ENCODE measurements at places on chromosomes 2 and 18. TPM values are rescaled to one million over a fixed set of nuclear protein-coding genes. Genes with fewer than 3 reads are reported as not detected.

GRCh38 chr2:234403074-234403473, 93.8 kb downstream of the ARL4C start:
- no peak for DNase-seq

EVX2 gene
- total RNA-seq = not detected

DNA sequence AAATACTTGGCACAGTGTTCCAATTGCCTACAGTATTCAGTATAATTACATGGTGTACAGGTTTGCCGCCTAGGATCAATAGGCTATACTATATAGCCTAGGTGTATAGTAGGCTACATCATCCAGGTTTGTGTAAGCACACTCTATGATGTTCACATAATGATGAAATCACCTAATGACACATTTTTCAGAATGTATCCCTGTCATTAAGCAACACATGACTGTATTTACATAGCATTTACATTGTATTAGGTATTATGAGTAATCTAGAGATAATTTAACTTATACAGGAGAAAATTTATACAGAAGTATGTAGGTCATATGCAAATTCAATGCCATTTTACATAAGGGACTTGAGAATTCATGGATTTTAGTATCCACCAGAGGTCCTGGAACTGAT, 35.4 kb downstream of the SCN7A start:
- DNase-seq = no peak

ATRAID gene
- total RNA-seq = 106 TPM

DNA sequence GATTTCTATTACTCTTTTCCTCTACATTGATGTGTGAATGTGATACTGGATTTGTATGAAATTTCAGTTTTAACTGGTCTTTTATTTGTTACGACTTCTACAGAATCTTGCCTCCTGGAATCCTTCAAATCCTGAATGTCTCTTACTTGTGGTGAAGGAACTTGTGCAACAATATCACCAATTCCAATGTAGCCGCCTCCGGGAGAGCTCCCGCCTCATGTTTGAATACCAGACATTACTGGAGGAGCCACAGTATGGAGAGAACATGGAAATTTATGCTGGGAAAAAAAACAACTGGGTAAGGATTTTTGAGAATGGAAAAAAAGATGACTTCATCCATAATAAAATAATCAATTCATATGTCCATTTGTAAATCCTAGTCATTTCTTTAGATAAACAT, 134.6 kb downstream of the BABAM2 start:
- no peak for DNase-seq

CD8B2 gene
- total RNA-seq = not detected

KCNJ3 gene
- not detected for total RNA-seq

GRCh38 chr18:1018181-1018681, 113.6 kb downstream of the ADCYAP1 start:
- DNase-seq = no peak

DNA sequence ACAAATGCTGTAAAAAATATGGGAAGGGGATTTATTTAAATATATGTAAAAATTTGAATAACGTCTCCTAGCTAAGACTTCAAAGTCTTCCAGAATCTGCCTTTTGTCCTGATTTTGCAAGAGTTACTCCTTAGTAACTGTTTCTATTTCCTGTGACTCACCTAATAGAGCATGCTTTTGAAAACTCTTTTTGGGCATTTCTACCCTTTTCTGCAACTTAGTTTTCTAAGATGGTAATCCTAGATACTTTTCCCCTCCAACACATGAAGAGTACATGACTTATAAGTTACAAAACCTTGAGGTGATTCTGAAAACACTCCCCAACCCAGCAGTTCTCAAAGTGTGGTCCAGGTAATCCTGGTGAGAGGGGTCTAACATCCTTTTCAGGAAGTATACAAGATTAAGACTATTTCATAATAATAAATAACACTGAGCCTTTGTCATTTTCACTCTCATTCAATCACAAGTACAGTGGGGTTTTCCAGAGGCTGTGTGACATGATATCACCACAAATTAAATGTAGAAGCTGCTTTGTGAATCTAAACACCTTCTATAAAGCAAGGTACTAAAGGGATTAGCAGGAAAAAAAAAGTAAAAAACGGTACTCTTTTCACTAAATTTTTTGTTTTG, 31.9 kb downstream of the PPP4R3B start:
- DNase-seq = peak; percentile 22

DNA sequence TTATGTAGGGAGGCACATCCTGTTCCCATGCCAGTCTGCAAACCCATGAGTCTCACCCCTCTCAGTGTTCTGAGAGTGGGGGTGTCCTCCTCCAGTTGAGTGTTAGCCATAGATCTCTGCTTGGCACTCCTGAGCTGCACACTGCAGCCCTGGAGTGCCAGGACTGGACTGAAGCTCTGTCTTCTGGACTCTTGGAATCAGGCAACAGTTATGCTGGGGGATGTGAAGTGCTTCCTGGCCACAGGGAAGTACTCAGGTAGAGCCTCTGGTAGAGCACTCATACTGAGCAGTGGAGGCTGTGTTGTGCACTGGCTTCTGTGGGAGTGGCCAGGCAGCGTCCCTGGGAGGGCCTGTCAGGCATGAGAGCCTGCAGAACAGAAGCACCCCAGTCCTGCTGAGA, 43.0 kb downstream of the SERPINB7 start:
- no peak for DNase-seq

DNA sequence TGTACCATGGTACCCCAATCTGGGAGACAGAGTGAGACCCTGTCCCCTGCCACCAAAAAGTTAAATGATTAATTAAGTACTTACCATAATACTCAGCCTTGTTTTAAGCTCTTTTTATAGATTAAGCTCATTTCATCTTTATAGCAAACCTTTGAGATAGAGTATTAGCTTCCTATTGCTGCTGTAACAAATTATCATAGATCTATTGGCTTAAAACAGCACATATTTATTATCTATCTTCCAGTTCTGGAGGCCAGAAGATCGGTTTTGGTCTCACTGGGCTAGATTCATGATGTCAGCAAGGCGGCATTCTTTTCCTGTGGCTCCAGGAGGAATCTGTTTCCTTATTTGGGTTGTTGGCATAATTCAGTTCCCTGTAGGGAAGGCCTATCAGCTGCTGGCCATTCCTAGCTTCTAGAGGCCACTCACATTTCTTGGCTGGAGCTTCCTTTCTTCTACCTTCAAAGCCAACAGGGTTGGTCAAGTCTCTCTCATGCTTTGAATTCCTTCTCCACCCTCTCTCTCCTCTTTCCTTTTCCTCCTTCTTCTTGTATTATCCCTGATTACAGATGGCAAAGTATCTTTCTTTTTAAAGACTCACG, 13.7 kb upstream of the GREB1 start:
- no peak for DNase-seq

- DNase-seq = no peak
Observed at GRCh38 chr2:23568211-23568610, 183.2 kb downstream of the KLHL29 start.

GRCh38 chr2:148255929-148256328, 235.0 kb downstream of the MBD5 start:
- DNase-seq = no peak

GRCh38 chr2:235594041-235594440, 100.2 kb downstream of the AGAP1 start:
- peak; percentile 64 for DNase-seq

- DNase-seq = peak; percentile 87
Observed at GRCh38 chr2:71492112-71492511, 38.8 kb downstream of the DYSF start.

DNA sequence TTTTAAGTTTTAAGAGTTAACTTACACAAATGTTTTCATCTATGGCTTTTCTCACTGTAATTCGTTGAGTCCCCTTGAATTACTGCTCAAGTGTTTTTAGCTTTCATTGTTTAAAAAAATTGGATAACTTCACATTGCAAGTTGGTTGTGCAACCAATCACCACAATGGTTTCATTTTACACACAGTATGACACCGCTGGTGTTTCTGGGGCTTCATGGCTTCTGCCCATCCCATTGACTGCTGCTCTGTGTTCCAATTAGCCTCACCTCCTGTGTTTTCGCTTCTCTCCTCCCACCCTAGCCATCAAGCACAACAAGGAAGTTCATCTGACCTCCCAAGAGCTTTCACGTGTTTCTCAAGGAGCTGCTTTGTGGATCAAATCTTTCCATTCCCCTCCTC, 199.1 kb upstream of the CHAC2 start:
- DNase-seq = no peak

DNA sequence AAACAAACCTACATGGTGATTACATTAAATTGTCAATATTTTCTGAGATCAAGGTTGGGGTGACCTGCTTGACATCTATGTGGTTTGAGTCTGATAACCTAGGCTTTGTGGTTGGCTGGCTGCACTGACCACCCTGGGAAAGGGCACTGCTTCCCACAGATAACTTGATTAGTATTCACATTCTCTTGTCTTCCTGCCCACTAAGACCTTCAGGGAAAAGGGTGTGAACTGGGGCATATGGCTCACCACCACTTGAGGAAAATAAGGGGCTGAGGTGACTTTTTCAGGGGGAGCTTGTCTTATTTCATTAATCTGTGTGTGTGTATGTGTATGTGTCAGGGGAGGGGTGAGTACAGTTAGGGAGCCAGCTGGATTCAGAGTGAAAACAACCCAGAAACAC, 1.5 kb downstream of the SMYD1 start:
- no peak for DNase-seq

GRCh38 chr2:67792681-67793091, 270.1 kb downstream of the C1D start:
- DNase-seq = no peak

DNA sequence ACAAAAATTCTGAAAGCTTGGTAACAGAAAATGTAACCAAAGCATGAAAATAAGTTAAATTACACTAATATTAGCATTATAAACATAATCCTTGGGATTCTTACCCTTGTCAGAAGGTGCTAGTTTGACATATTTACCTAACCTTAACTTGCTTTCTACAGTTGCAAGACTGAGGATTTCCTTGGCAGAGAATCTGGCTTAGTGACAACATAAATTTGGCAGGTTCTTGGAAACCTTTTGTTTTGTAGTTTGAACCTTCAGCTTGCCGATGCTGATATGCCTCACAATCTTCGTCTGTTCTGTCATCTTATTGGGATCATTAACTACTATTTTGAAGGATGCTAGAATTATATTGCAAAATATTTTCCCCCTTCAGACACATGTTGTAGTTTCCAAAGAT, 3.4 kb downstream of the XIRP2 start:
- no peak for DNase-seq

- no peak for DNase-seq
Observed at GRCh38 chr2:208255557-208256106, 761 bp upstream of the IDH1 start.

- DNase-seq = no peak
Observed at GRCh38 chr18:43465483-43465882, 188.2 kb upstream of the SYT4 start.

SLC4A5 gene
- 0.18 TPM for total RNA-seq

NCKAP5 gene
- 9.9 TPM for total RNA-seq

GRCh38 chr18:48445540-48445939, 36.4 kb upstream of the ZBTB7C start:
- DNase-seq = peak; percentile 22

- DNase-seq = no peak
Observed at GRCh38 chr2:118190474-118190873, 102.2 kb downstream of the INSIG2 start.

DNA sequence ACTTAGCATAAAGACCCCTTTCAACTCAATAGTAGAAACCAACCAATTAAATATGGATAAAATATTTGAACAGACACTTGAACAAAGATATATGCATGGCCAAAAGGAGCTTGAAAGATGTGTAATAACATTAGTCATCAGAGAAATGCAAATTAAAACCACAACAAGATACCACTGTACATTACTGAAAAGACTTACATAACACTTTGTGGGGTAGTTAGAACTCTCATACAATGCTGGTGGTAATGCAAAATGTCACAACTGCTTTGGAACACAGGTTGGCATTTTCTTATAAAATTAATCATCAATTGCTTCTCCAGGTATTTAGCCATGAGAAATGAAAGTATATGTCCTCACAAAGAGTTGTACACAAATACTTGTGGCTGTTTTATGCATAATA, 60.7 kb downstream of the TTC27 start:
- no peak for DNase-seq
